ENCODE measurements at places on chromosomes 5 and 9. TPM values are rescaled to one million over a fixed set of nuclear protein-coding genes. Genes with fewer than 3 reads are reported as not detected.

Gene AJM1
- total RNA-seq, result 1.5 TPM

Gene KDM4C
- total RNA-seq, result 10.3 TPM

Gene ZNF366
- 16.4 TPM for total RNA-seq

Gene CER1
- not detected for total RNA-seq

Gene CCDC183
- total RNA-seq, result not detected

Gene ICE1
- 19.1 TPM for total RNA-seq

Gene GNAQ
- 27.7 TPM for total RNA-seq

Gene GPR21
- not detected for total RNA-seq

Gene SWI5
- total RNA-seq, result 42.5 TPM

Gene SGTB
- total RNA-seq, result 12.8 TPM

Gene CRB2
- not detected for total RNA-seq

Gene ISL1
- total RNA-seq, result not detected

Gene ZFP2
- total RNA-seq, result 0.60 TPM

Gene MTMR12
- 34.7 TPM for total RNA-seq

Gene AHRR
- 17.8 TPM for total RNA-seq

All from mammary microvascular endothelial cell (primary cell).